Erythroblast (primary cell): ENCODE measurements at places on chromosomes 5 and 9.
A peak's percentile ranks its signal among the peaks of the same experiment; 100 is the strongest.

- no peak for DNase-seq
These were observed 77.3 kb upstream of the TBCA start for GRCh38 chr5:77853353-77853907.

GRCh38 chr9:88197016-88197415 is 58.7 kb upstream of the SPATA31C2 start:
- no peak for DNase-seq

- no peak for DNase-seq
These were observed 237.8 kb downstream of the PAPPA start for GRCh38 chr9:116391306-116391900.

GRCh38 chr5:66680221-66680620 is 84.0 kb downstream of the MAST4 start:
- no peak for DNase-seq

DNA sequence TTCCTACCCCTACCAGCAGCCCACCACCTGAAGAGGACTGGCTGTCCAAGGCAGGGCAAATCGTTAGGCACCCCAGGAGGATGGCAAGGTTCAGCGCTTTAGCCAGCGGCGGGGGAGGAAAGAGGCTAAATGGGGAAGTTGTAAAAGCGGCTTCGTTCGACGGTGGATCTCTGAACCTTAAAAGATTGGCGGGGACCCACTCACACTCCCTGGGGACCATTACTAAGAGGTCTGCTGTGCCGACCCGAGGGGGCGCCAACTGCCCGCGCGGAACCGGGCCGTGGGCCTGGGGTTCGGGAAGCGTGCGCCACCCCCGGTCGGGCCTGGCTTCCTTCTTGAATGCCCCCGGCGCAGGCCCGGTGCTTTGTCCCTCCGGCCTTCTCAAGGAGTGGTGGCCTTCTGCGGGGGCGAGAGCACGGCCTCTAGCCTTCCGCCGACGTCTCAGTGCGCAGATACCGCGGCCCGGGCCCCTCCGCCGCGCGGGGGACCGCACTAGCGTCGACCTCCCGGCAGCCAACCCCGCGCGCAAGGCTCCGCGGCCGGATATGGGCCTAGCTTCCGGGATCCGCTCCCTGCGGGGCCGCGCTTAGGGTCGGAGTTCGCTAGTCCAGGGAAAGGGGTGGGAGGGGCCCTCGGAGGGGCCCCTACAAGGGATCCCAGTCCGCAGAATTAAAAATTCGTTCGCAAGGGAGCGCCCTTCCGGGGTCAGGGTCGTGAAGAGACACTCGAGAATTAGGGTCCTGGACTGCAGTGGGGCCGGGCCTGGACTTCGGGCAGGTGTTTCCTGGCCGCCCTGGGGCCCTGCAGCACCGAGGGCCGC is 10.5 kb downstream of the NR2F1-AS1 start:
- DNase-seq: no peak

- DNase-seq: no peak
These were observed 9.8 kb downstream of the SECISBP2 start for GRCh38 chr9:89328064-89328463.

GRCh38 chr9:33752130-33752637 is 43.2 kb upstream of the PRSS3 start:
- no peak for DNase-seq

GRCh38 chr5:108341866-108342265 is 40.0 kb downstream of the FBXL17 start:
- DNase-seq: no peak

DNA sequence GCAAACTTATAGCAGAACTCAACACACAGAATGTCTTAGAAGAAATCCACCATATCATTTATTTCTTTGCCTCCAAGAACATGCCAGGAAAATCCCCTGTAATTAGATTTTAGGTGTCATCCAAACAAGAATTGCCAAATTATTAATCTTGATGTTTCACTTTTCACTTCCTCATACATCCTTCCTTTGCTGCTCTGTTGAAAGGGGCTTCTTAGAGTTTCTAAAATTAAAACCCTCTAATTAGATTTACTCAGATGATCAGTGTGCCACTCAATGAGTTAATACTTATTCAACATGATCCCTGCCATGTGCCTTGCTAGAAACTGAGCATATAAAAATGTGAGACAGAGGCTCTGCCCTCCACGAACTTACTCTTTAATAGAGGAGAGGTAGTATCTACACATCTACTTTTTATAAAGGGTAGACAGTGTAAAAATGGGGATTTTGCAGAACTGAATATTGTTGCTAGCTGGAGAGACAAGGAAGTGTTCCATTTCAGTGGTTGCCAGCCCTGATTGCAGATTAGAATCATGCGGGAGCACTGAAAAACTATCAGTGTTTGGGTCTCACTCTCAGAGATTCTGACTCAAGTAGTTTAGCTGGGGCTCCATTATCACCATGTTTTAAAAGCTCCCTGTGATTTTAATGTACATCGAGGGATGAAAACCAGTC is 498.4 kb downstream of the TLE4 start:
- no peak for DNase-seq

GRCh38 chr9:96874201-96874785 is 20.0 kb upstream of the ZNF782 start:
- DNase-seq: peak; percentile 15

DNA sequence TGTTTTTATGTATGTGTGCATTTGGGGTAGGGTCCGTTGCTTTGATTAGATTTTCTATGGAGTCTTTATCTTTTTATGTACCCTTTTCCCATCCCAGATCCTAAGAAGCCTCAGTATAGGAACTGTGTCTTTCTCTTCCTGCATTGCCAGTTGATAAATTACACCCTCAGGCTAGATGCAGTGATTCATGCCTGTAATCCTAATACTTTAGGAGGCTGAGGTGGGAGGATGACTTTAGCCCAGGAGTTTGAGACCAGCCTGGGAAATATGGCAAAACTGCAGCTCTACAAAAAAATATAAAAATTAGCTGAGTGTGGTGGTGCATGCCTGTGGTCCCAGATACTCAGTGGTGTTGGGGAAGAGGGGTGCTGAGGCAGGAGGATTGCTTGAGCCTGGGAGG is 40.2 kb downstream of the NLN start:
- DNase-seq: no peak

DNA sequence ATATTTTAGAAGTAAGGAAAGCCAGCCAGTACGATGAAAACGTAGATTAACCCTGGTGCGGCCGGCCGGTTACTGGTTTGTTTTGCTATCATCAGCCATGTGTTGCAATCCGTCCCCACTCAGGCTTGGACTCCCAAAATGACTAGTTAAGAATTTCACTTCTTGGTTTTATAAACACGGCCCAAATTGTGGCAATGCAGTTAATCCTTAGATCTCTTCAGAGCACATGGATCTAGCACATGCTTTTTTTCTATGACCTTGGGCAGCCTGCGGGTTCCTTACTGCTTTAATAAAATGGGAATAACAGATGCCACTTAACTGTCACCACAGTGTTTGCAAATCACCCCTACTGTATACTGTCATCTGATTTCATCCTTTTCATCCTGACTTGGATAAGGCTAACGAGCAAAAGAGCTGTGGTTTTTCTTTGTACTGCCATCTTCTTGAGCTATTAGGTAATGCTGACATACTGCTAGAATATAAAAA is 1.5 kb downstream of the NDFIP1 start:
- DNase-seq: peak; percentile 80

DNA sequence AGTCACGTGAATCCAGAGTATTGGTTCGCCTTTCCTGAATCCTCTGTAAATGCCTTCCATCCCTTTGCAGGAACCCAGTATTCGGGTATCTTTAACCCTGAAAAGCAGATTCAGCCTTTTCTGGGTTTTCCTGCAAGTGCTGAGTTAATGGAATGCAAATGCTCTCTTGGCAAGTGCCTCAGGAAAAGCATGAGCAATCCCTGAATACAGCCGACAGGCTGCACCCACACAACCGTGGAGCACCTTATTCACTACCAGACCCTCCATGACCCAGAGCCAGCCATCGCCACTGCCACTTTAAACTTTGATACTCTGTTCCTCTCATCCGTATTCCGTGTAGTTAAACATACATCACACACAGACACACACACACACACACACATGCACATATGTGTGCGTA is 54.4 kb downstream of the ZNF622 start:
- DNase-seq: no peak

DNA sequence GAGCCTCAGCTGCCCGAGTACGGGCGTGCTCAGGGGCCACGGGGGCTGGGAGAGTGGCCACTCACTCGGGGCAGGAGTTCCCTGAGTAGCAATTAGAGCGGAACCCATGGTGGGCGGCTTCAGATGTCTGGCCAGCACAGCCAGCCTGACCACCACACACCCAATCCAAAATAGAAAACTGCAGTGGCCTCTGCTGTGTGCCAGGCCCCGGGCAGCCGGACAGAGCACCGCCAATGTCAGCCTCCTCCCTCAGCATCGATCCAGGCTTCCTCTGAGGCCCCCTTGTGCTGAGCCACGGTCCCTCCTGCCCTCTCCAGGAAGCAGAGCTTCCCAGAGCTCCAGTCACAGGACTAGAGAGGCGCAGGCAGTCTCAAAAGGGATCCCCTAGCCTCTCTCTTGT is 2.7 kb downstream of the ADAMTS2 start:
- DNase-seq: no peak

DNA sequence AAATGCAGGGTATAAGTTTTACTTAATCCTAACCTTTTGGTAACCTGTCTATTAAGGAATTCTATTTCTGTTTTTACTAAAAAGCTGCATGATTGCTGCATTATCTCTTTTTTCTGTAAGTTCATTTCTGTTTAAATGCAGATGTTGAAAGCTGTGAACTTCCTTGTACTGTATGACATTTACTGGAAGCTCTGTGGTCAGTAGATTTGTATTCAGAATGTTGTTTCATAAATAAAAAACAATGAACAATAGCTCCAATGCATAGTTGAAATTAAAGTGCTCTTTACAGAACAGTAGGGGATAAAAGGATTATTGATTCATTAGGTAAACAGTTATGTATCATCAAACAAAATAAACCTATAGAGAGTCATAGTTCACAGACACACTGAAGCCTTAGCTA is 46.5 kb upstream of the FKTN start:
- DNase-seq: no peak

DNA sequence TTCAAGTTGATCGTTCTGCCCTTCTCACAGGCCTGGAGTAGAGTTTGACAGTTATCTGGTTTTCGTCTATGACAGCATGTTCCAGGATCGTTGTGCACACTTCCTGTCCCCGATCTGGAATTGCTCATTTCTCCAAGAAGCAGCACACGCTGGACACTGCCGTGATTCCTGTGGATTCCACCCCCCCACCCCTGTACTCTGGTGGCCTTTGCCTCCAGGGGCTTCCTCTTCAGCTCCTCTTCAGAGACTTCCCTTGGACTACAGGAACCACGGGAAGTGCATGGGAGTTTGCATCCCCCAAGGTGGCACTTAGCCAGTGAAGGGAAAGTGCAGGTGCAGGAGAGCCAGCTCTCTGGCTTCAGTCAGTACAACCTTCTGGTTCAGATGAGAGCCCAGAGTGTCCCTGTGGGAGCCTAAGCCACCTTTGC is 160.7 kb downstream of the CACNA1B start:
- no peak for DNase-seq

GRCh38 chr9:137973829-137974416 is 96.3 kb downstream of the CACNA1B start:
- DNase-seq: no peak

- no peak for DNase-seq
These were observed 25.3 kb downstream of the ARSB start for GRCh38 chr5:78959767-78960166.

GRCh38 chr5:113692466-113692865 is 179.0 kb downstream of the YTHDC2 start:
- DNase-seq: no peak

DNA sequence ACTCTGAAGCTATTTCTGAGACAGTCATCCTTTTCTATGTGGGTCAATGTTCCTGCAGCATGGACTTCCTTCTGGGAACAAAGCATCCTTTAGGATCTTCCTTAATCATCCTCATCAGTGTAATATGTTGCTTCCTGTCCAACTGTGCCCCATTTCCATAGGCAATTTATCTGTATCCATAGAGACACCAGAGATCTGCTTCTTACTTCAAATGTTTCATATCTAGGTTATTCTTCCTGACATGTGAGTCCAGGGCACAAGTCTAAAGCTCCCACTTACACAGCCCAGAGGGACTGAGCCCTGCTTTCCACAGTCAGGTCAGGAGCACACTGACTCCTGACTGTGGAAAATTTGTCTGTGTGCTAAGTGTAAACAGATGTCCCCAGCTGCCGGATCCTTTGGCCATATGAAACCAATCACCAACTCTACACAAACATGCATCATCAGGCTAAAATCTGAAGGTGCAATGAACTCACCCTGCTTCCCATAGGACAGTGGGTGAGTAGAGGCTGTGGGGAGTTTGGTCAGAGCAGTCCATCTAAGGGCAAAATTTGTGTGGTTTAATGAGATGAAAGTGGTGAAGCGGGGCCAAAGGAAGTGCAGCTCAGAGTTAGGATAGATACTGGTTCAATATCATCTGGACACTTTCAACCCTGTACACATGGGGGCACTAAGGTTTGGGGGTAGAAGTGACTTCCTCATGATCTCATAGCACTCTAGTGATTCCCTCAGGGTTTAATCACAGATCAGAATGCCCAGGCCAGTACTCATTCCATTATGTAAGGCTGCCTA is 85.2 kb upstream of the TNC start:
- no peak for DNase-seq

- no peak for DNase-seq
These were observed 26.8 kb downstream of the ASS1 start for GRCh38 chr9:130471411-130472183.

- no peak for DNase-seq
These were observed 63.1 kb upstream of the TTC23L start for GRCh38 chr5:34775886-34776285.

DNA sequence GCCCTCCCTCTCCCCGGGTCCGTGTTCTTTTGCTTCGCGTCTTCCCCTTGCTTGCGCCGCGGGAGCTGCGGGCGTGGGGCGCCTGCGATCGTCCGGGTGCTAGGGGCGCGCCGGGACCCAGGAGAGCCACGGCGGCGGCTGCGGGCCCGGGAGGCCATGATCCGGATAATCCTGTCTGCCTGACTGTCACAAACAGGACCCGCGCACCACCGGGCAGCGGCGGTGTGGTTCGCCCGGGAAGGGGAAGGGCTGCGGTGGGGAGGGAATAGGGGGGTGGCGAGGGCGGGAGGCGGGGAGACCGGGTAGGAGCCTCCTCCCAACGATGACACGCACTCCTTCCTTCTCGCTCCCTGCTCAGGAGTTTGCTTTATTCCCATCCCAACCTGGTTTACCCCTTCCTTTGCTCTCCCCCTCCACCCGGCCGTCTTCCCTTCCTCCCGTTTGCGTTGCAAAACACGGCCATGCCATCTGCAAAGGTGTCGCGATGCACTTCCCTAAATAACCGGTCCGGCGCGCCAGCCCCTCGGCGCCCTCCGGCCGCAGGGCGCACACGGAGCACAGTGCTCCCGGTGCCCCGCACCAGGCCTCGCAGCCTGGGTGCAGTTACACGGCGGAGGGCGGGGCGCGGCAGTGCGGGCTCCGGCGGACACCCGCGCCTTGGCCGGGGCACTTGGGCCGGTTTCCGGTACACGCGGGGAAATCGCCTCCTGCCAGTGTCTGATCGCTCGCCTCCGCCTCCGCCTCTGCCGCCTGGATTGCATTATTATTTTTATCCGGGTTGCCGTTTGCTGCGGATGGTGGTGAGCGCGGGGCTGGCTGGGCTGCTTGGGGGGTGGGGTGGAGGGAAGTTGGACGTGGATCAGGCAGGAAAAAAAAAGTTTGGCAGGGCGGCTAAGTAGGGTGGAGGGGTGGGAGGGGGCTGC is 1.5 kb downstream of the SMARCA2 start:
- peak; percentile 87 for DNase-seq
